CD4-positive, alpha-beta T cell treated with Interleukin-17A for 1 hour (primary cell): ENCODE measurements at places on chromosomes 4 and X.

GRCh38 chr4:144655491-144655890, 9.5 kb downstream of the HHIP start:
- DNase-seq, result no peak

GRCh38 chrX:750263-750662, 119.7 kb downstream of the SHOX start:
- no peak for DNase-seq

DNA sequence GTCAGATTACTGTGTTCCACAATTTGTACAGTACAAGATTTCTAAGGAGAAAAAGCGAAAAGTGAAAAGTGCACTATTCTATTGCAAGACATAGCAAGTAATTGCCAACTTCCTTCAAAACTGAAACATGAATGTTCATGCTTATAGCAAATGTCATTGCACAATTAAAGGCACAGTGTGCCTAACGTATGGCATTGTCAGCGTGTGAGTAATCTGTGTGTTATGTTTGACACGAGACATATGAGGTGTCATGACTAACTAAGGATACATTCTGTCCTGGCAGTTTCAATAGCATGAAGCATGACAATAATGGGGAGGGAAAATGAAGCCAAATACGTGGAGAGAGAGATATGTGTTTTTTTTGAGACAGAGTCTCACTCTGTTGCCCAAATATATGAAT, 33.6 kb upstream of the TBC1D9 start:
- DNase-seq, result no peak

DNA sequence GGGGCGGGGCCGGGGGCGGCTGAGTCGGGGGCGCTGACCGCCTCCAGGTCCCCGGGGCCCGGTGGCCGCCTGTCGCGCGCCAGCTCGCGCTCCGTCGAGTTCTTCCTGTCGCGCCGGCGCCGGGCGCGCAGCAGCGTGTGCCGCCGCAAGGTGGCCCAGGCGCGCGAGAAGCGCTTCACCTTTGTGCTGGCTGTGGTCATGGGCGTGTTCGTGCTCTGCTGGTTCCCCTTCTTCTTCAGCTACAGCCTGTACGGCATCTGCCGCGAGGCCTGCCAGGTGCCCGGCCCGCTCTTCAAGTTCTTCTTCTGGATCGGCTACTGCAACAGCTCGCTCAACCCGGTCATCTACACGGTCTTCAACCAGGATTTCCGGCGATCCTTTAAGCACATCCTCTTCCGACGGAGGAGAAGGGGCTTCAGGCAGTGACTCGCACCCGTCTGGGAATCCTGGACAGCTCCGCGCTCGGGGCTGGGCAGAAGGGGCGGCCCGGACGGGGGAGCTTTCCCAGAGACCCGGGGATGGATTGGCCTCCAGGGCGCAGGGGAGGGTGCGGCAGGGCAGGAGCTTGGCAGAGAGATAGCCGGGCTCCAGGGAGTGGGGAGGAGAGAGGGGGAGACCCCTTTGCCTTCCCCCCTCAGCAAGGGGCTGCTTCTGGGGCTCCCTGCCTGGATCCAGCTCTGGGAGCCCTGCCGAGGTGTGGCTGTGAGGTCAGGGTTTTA, 1.5 kb downstream of the ADRA2C start:
- DNase-seq, result no peak

DNA sequence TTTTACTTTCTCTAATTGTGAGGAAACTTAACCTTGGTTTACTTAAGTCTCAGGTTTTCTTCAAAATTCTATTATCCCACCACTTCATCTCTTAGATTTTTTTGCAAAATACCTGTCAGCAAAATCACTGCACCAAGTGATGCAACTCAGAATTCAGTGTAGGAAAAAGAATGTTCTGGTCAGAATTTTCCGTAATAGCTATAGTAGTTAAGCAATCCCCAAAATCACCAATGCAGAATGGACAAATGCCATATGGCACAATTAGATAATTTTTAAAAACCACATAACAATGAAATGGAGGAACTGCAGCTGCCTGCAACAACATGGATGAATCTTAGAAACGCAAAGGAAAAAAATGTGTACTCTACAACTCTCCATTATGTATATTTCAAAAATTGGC, 373.1 kb downstream of the NAF1 start:
- DNase-seq, result no peak
